ENCODE measurements at places on chromosomes 5 and 9.

- no peak for DNase-seq
These were observed 243.7 kb downstream of the CWC27 start for GRCh38 chr5:65012301-65012892.

GRCh38 chr9:134390537-134390936 is 64.3 kb downstream of the RXRA start:
- peak; percentile 49 for DNase-seq

GRCh38 chr5:75551471-75551870 is 39.8 kb downstream of the POLK start:
- no peak for DNase-seq

DNA sequence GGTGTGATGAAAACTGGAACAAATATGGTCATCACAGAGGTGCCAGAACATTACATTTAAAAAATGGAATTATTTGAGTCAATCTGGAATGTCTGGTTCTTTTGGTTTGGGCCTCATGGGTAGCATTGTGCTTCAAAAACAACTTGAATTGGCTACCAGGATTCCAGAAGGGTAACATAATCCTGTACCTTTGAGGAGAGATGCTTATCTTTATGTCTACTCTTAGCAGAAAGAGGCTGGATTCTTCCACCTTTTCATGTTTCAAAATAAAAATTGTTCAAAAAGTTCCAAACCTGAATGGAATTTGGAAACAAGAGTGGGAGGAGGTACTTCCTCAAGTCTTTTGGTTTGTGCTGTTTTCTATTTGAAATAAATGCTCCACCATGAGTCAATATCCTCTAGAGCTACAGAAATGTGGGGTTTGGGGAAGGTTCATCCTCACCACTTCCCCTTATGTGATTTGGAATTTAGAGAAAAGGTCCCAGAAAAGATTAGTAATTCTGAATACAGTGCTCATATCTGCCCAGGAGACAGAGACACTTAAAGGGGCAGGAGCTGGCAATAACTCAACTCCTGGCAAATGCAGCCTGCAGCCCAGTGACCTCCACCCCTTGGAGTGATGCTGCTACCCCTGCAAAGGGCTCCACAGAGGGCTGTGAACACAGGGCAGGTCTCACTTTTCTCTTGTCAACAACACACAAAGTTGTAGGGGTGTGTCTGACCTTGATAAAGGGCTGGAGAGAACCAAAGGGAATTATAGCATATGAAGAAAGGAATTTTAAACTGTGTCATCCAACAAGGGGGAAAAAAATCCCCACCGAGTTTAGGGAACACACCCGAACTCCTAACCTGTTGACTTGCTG is 272.8 kb downstream of the CWC27 start:
- DNase-seq = no peak

DNA sequence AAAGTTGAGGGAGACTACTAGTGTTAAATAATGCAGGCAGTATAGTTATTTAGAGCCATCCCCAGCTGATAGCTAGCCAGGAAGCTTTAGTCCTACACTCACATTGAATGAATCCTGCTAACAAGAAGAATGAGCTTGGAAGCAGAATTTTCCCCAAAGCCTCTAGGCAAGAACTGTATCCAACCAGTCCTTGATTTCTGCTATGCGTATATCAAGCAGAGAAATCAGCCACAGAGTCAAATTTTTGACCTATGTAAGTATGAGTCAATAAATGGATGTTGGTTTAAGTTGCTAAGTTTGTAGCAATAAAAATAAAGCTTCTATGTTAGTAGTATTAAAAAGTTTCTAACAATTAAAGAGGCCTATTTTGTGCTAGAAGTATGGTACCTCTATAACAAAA is 672.1 kb upstream of the CHD1 start:
- DNase-seq = no peak

- DNase-seq = no peak
These were observed 22.0 kb upstream of the AK3 start for GRCh38 chr9:4762886-4763541.

- DNase-seq = no peak
These were observed 350.7 kb upstream of the TLE4 start for GRCh38 chr9:79221084-79221483.

DNA sequence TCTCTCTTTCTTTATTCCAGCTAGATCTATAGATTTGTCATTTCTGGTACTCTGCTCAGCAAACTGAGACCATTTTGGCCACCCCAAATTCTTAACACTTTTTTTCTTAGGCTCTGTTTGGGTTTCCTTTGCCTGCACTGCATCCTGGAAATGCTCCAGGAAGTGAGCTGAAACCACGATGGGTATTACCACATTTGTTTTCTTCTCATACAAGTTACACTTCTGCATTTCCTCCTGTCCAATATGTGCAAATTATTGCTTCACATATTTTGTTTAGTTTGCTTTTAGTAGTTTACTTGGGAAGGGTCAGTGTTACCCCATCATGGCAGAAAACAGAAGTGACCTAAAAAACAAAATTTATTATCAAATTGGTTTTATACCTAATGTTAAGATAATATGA is 498.6 kb upstream of the GRIN3A start:
- no peak for DNase-seq

GRCh38 chr9:130320723-130321481 is 55.3 kb downstream of the HMCN2 start:
- DNase-seq = no peak

GRCh38 chr5:60299944-60300343 is 400.0 kb downstream of the DEPDC1B start:
- no peak for DNase-seq

DNA sequence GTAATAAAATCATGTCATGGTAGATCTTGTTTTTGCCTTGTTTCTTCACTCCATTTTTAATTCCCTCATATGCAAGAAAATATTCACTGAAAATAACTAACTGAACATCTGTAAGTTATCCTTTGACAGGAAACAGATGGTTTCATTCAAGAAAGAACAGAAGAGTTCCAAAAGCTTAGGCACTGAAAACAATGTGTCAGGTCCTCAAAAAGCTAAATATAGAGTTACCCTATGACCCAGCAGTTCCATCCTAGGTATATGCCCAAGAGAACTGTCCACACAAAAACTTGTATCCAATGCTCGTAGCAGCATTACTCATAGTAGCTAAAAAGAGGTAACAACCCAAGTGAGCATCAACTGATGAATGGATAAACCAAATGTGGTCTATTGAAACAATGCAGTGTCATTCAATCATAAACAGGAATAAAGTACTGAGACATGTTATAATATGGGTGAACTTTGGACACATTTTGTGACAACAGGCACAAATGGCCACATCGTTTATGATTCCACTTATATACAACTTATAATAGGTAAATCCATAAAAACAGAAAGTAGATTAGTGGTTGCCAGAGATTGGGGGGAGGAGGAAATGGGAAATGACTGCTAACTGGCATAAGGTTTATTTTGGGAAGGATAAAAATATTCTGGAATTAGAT is 231.0 kb downstream of the FRMD3 start:
- no peak for DNase-seq

GRCh38 chr5:54234304-54234933 is 76.0 kb downstream of the ARL15 start:
- no peak for DNase-seq

- DNase-seq = no peak
These were observed 16.6 kb upstream of the EGFL7 start for GRCh38 chr9:136645903-136646754.

DNA sequence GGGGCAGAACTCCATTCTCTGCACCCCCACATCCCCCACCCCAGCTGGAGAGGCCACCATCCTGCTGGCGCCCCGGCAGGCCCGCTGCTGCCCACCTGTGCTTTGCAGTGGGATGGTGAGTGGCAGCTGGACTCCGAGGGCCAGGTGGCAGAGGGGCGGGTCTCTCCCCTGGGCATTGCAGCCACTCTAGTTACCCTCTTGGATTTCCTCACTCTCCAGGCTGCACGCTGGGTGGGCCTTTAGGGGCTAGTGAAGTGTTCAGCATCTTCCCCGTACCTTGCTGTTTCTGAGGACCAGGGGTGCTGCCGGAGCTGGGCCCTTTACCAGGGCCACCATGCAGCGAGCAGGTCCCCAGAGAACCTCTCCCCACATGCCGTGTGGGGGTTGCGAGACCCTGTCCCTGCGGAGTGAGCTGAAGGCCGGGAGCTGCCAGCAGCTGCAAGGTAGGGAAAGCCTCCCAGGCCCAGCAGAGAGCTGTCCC is 88.4 kb upstream of the SH3PXD2B start:
- no peak for DNase-seq

- no peak for DNase-seq
These were observed 283.9 kb upstream of the RFX3 start for GRCh38 chr9:3809724-3810123.

DNA sequence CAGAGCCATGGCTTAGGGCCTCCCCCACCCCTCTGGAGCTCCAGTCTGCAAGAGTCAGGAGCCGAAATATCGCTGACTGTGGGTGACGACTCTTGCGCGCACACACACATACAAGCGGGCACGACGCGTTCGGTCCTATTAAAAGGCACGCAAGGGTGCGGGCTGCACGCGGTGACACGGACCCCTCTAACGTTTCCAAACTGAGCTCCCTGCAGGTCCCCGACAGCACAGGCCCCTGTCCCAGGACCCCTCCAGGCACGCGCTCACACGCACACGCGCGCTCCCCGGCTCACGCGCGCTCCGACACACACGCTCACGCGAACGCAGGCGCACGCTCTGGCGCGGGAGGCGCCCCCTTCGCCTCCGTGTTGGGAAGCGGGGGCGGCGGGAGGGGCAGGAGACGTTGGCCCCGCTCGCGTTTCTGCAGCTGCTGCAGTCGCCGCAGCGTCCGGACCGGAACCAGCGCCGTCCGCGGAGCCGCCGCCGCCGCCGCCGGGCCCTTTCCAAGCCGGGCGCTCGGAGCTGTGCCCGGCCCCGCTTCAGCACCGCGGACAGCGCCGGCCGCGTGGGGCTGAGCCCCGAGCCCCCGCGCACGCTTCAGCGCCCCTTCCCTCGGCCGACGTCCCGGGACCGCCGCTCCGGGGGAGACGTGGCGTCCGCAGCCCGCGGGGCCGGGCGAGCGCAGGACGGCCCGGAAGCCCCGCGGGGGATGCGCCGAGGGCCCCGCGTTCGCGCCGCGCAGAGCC is at the start of gene GRIN1:
Gene GRIN1, plus strand, starts transcription at position 433 of the 746 bp plus-strand sequence. CDS start 333 bp downstream, outside the sequence.
- DNase-seq = no peak

GRCh38 chr5:36494841-36495601 is 111.4 kb upstream of the SLC1A3 start:
- DNase-seq = no peak

DNA sequence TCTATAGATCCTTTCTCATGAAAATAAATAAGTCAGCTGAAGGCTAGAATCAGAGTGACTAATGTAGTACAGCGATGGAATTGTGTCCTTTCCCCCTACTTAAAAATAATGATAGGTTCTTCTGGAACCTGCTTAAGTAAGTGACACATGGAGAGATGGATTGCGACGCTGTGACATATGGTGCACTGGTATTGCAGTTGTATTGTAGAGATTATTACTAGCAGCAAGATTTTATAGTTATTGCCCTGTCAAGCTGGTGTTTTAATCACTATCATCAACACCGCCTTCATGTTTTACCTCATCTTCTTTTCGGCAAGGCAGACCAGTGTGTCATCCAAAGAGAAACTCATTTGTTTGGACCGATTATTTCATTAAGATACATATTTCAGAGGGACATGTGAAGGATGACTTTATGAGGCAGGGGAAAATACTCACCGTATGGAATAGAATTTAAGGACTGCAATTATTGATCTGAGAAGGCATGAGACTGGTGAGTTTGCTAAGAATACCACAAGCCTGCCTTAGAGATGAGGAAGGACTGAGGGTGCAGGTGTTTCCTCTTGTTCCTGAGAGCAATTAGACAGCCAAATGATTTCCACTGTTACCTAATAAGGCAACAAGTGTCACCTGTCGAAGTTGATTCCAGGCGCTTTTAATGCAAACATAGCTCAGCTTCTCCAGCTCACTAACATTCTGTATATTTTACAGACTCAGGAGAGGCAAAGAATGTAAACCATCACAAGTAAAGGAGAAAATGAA is 1855.5 kb downstream of the MAT2B start:
- no peak for DNase-seq

- no peak for DNase-seq
These were observed 31.4 kb downstream of the SLF1 start for GRCh38 chr5:94649874-94650273.

DNA sequence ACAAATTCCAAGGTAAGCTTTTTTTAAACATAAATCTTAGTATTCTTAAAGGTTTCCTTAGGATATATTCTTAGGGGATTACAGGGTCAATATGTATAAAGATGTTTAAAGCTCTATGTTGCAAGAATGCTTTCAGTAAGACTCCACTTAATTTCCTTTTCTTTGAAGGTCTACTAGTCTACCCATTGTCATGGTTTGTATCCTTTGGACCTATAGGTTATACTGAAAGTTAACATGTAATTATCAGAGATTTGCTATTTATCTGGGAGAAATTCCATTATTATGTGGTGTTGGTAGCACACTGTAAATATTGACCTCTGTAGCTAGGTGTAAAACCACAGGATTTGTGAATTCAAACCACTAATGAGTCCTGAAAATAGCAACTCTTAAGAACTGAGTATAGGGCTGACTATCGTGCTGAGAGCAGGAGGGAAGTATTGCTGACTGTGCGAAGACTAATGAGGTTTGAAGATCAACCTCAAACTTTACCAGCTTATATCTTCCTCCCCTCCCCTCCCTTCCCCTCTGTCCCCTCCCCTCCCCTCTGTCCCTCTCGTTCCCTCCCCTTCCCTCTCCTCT is 85.6 kb downstream of the GADD45G start:
- DNase-seq = no peak

GRCh38 chr5:167332309-167332708 is 959.1 kb upstream of the WWC1 start:
- no peak for DNase-seq

GRCh38 chr9:112232233-112232632 is 57.1 kb upstream of the SUSD1 start:
- DNase-seq = no peak

Data from activated CD4-positive, CD25-positive, alpha-beta regulatory T cell (primary cell).